ENCODE measurements at places on chromosomes 5 and 9.

DNA sequence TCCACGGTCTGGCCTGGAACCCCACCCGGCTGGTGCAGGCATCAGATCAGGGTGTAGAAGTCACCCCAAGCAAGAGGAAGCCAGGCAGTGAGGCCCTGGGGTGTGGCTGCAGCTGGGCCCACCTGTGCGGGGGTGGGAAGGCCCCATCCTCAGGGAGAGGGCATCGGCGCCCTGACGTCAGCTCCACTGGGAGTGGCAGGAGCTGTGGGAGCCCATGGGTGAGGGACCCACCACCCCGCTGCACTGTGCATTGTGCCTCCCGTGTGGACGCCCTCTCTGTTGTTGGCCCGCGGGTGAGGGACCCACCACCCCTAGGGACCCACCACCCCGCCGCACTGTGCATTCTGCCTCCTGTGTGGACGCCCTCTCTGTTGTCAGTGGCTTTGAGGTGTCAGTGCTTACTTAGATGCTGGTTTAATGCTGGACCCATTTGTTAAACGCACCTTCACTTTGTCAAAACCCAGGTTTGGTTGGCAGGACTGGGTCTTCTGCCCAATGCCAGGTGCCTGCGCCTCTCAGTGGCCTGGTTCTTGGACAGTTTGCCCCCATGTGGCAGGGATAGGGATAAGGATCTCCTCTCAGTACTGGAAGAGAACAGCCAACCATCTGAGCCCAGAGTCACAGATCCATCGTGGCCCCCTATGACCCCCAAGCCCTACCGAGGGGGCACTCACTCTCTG is 6.9 kb upstream of the EXOC3 start:
- peak; percentile 54 for DNase-seq

DNA sequence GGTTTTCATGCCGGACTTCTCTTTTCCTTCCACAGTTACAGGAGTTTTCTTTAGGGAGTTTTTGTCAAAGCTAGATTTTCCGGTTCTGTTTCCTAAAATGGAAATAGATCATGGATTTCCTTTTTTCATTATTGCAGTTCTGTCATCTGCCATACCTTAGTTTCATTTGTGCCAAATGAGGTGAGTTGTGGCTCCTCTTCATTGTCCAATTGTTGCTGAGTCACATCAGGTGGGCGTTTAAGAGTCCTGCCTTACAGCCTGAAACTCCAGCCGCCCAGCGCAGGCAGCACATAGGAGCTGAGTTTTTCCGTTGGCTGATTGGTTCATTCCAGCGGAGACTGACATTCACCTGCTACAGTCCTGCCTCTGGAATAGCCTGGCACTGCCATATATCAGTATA is 14.1 kb downstream of the SLC25A25 start:
- peak; percentile 77 for DNase-seq

GRCh38 chr9:30522486-30522885 is 1862.0 kb upstream of the ACO1 start:
- no peak for DNase-seq

GRCh38 chr5:101431201-101431600 is 528.1 kb upstream of the ST8SIA4 start:
- no peak for DNase-seq

DNA sequence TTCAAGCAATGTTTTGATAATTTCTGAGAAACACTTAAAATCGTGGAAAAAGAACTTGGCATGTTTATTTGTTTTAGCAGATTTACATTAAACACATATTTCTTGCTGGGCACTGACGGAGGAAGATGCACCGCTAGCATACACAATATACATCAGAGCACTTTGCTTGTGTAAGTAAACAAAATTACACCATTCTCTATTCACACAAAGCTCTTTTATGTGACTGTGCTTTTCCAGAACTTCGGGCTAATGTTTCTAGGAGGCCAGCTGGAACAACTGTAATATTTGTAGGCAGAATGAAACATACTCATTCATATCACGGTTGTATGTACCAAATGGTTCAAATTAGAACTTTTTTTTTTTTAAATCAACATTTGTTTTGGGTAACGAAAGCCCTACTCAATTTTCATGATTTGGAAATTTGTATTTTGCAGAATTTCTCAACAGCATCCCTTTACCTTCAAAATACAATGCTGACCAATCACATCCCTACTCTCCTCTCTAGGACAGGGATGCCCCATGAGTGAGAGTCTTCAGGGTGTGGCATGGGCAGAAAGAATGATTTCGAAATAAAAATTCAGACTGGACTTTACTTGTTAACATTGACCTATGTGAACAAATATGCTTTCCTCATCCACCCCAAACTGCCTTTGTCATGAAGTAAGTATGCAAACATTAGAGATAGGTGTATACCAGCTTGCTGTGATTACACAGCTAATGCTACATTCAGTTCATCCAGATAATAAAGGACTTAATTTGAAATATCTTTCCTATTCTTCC is 425.1 kb downstream of the BNC2 start:
- no peak for DNase-seq

DNA sequence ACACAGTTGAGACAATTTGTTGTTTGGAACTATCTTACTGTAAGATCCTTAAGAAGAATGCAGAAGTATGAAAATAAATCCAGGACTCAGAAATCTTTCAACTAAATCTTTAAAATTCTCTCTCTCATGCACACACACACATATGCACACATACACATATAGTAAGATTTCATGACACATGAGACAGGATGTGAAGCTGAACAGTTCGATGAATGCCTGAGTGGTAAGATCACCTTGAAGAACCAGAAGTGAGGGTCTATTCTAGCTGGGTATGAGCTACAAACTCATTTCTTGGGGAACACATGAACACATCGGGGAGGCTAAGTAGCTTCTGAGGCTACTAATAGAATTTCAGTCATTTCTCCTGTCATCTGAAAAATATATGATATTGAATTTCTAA is 153.6 kb downstream of the TMC1 start:
- no peak for DNase-seq

DNA sequence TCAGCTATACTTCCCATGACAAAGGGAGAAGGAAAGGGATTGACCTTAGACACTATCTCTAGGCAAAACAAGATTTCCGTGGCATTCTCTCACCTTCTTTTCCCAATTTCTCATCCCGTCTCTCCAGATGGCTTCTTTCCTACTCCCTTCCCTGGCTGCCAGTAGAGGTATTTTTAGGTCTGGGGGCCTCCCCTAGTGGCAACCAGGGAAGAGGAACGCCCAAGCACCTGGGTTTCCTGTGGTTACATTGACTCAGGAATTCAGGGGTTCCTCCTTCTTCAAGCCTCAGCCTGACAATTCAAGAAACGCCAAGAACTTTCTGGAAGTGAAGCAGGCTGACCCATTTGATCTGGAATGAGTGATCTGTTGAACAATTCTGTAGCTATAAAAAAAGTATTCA is 111.5 kb upstream of the OSMR start:
- DNase-seq = no peak

GRCh38 chr5:35876454-35876853 is 19.8 kb downstream of the IL7R start:
- DNase-seq = no peak

DNA sequence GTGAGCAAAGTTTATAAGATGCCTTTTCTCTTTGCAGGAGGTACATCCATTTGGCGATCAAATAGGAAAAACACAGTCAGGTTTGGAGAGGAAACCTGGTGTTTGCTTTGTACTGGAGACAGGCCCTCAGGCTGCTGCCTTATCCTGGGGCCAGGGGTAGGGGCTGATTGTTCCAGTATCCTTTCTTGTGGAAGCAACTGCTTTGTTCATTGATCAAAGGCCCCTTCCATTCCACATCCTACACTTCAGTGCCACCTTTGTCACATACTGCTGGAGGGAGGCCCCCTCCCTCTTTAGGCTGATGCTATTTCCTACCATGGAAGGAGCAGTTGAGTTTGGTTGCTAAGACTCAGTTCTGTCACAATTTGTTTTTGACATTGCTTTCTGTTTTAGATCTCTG is 778.1 kb downstream of the TLR4 start:
- DNase-seq = no peak

DNA sequence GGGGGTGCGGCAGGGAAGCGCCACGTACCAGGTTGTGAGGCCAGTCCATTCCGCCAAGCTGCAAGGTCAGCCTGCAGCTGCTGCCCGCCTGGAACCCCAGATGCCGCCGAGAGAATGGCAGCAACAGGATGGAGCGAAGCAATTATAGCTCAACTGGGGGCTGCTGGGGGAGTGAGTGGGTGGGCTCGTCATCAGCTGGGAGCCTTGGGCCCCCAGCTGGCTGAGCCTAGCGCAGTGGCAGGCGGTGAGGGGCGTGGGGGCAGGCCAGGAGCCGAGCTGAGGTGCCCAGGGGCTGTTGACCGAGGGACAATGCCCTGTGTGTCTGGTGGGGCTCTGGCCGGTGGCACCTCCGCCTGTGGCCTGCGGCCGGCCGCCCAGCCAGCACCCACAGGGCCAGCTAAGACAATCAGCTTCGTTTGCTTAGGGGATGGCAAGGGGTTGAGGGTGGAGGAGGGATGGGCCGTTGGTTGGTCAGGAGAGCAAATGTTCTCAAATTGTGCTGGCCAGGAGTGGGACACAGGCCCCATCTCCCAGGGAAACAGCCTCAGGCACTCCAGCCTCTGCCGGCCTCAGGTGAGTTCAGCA is at the start of gene IL17B:
Gene IL17B, minus strand, starts transcription at position 116 of the 585 bp plus-strand sequence. Its CDS starts 67 bp downstream, at position 49.
- DNase-seq = no peak

DNA sequence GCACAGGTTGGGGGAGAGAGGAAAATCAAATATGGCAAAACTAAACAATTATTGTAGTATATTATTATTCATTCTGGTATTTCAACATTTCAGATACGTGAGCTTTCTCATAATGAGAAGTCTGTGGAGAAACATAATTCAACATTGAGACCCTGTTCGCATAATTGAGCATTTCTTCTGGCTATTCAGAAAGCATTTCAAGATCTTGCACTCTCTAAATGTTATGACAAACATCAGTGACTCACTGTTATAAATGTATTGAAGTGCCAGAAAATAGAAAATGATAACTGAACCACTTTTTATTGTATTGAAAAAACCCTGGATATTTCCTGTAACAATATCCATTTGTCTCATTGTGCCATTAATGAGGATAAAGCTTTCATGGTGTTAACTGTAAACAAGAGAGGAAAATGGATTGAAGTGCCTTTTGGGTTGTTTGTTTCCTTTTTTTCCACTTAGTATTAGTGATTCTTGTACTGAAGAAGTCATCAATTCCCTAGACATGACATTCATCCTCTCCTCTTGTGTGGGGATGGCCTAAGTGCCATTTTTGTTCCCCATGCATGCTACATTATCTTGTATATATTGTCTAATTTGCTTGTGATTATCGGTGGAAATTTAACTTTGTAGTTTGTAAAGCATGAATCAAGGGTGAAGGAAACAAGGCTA is 124.6 kb downstream of the CAMK4 start:
- no peak for DNase-seq

DNA sequence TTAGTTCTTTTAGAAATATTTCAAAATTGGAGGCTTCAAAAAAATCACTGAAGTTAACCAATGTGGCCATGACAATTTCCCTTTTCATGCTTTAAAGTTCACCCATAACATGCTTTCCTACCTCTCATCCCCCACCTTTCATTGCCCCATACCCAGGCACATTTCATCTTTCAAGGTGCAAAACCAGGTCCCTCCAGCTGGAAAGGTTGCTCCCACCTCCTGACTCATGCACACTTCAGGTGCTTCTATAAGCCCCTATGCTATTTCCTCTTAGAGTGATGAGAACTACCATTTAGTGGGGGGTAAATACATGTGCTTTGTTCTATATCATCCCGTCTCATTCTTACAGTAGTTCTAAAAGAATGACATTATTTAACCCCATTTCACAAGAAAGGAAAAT is 15.4 kb downstream of the FYB1 start:
- no peak for DNase-seq

DNA sequence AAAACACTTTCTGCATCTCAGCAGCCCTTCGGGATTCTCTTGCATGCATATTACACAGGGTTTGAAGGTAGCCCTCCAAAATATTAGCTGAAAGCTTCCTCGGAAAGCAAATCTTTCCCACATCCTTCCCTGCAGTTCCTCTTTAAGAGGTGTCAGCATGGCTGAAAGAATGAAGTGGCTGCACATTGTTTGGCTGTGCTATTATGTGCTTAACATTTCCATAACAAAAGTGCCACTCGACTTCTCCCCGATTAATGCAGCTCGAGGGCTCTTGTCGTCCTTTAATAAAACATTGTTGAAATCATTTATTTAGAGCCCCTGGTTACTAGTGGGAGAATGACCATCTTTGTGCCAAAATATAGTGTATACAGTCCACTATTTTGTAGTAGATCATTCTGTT is 6.5 kb downstream of the GAS1 start:
- DNase-seq = no peak

DNA sequence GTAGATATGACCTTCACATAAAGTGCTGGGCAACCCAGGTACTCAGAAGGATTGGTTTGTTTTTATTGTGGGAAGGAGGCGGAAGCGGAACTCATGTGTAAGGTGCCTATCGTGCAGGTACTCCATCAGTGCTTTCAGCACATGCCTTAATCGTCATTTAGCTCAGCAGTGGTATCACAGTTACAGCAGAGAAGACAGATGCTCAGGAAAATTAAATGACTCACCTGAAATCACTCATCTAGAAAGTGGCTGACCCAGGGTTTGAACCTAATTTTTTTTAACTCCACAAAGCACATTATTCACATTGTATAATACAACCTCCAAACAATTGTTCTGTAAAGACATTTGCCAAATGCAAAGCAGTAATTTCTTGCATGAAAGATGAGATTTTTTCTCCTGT is 2.2 kb downstream of the C5orf46 start:
- no peak for DNase-seq

- no peak for DNase-seq
Observed at GRCh38 chr5:179368126-179368805, 23.0 kb upstream of the ADAMTS2 start.

- peak; percentile 74 for DNase-seq
Observed at GRCh38 chr5:161544350-161544765, 2.2 kb downstream of the GABRB2 start.

DNA sequence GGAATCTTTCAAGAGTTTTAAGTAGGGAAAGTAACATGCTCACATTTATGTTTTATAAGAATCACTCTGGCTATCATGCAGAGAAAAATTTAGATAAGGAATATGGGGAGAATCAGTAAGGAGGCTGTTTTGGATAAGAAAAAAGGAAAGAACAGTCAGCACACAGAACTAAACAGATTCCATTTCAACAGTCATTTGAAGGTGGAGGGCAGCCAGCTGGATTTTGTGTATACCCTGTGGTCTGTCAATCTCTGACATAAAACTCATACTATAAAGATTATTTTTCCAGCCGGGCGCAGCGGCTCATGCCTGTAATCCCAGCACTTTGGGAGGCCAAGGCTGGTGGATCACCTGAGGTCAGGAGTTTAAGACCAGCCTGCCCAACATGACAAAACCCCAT is 64.2 kb downstream of the PCA3 start:
- DNase-seq = no peak

GRCh38 chr5:173247510-173247909 is 12.5 kb upstream of the NKX2-5 start:
- peak; percentile 51 for DNase-seq

Data from islet precursor cell (in vitro differentiated cells).